Liver (tissue), 10 donors: ENCODE measurements at places on chromosomes 11 and 22. TPM values are rescaled to one million over a fixed set of nuclear protein-coding genes. Genes with fewer than 3 reads are reported as not detected.

The RAG1 gene
- 4.3 TPM for total RNA-seq

The MYO7A gene
- total RNA-seq: 33.6 TPM

The FXYD6 gene
- 6.5 TPM for total RNA-seq

The POU2F3 gene
- total RNA-seq: not detected

The CECR2 gene
- total RNA-seq: 9.7 TPM

The BTBD18 gene
- not detected for total RNA-seq

The GAS2 gene
- total RNA-seq: 28.5 TPM

The C11orf42 gene
- total RNA-seq: not detected

The IRAG1 gene
- total RNA-seq: 2.3 TPM

The DDX25 gene
- total RNA-seq: 0.79 TPM

- peaks cover 81% of the 10 kb centered on the region for H3K36me3 ChIP-seq
- no peaks in the 10 kb centered on the region for H3K27me3 ChIP-seq
- DNase-seq: no peak
- peaks cover 4% of the 10 kb centered on the region for H3K4me1 ChIP-seq
- H3K27ac ChIP-seq: no peak overlapping the region
These were observed 15.7 kb downstream of the TMEM121B start for GRCh38 chr22:17105143-17106129.

DNA sequence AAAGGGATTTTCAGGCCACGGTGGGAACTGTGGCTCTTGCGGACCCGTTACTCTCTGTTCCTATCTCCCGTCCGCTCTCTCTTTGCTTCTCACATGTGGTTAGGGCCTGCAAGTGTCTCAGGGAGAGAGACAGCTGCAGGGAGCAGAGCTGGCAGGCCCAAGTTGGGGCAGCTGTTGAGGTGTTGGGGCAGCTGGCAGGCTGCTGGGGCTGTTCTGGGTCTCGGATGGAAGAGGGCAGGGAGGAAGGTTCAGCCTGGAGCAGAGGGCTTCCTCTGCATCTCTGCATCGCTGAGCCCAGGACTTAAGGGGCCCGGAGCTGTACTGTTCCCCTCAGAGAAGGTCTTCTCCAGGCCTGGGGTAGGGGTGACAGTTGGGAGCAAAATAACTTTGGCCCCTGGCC lies 2.6 kb upstream of the CNIH2 start:
- H3K27ac ChIP-seq: no peak overlapping the region
- peaks cover 7% of the 10 kb centered on the region for H3K4me1 ChIP-seq
- no peak overlapping the region for H3K4me3 ChIP-seq
- H3K36me3 ChIP-seq: peaks cover 25% of the 10 kb centered on the region
- no peaks in the 10 kb centered on the region for H3K27me3 ChIP-seq
- no peak for DNase-seq

GRCh38 chr11:123853038-123853437 lies 32.4 kb downstream of the TMEM225 start:
- DNase-seq: no peak
- no peaks in the 10 kb centered on the region for H3K36me3 ChIP-seq
- no peaks in the 10 kb centered on the region for H3K4me1 ChIP-seq
- no peak overlapping the region for H3K27ac ChIP-seq
- no peaks in the 10 kb centered on the region for H3K27me3 ChIP-seq
- H3K4me3 ChIP-seq: no peak overlapping the region

GRCh38 chr11:73139476-73140198 lies 2.5 kb downstream of the FCHSD2 start:
- H3K36me3 ChIP-seq: no peaks in the 10 kb centered on the region
- peaks cover 58% of the 10 kb centered on the region for H3K4me1 ChIP-seq
- no peak overlapping the region for H3K4me3 ChIP-seq
- peak overlapping the region; percentile 99 for H3K27ac ChIP-seq

DNA sequence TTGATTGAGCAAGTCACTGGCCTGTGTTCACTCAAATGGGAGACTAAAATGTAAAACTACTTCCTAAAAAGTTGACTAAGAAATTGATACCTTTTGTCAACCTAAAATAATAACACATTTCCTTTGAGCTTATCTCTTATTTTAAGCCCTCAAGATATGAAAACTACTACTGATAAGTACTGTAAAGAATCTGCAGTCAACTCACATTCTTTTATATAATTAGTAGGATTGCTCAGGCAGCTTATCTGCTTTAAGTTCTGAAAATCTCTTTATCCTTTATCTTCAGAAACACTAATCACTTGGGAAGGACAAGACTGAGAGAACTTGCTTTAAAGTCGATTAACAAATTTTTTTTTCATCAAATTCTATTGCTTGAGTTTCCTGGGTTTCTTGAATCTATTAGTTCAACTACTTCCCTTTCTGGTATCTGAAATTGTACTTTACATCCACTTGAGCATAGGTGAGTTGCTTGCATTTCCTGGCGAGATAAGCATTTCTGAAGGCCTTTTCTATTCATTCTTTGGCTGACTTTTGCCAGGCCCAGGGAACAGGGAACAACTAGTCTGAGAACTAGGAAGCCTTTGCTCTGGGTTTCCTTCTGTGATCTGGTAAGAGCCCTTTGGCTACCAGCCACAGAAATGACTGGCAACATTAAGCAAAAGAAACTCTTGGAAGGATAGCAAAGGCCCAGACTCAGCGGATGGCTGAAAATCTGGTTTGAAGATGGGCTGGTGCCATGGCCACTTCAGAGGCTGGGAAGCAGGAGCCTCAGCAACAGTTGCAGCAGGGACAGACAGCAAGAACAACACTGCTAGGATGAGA lies 19.3 kb upstream of the CSRP3 start:
- no peaks in the 10 kb centered on the region for H3K27me3 ChIP-seq
- H3K27ac ChIP-seq: no peak overlapping the region
- no peaks in the 10 kb centered on the region for H3K4me1 ChIP-seq

DNA sequence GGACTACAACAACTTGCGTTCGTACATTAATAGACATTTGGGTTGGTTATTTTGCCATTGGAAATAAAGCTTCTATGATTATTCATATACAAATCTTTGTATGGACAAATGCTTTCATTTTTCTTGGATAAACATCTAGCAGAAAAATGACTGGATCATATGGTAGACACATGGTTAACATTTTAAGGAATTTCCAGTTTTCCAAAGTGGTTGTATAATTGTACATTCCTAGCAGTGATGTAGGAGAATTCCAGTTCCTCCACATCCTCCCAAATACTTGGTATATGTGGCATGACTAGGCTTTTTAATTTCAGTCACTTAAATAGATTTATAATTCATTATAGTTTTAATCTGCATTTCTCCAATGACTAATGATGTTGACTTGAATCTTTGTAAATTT lies 246.2 kb upstream of the NCAM1 start:
- peaks cover 3% of the 10 kb centered on the region for H3K27me3 ChIP-seq
- H3K27ac ChIP-seq: no peak overlapping the region
- H3K4me1 ChIP-seq: no peaks in the 10 kb centered on the region
- H3K4me3 ChIP-seq: no peak overlapping the region
- no peak for DNase-seq

GRCh38 chr11:132005887-132006286 lies 635.5 kb downstream of the NTM start:
- H3K27ac ChIP-seq: no peak overlapping the region
- H3K4me1 ChIP-seq: no peaks in the 10 kb centered on the region
- H3K36me3 ChIP-seq: no peaks in the 10 kb centered on the region
- no peaks in the 10 kb centered on the region for H3K27me3 ChIP-seq

- H3K27ac ChIP-seq: no peak overlapping the region
- H3K4me3 ChIP-seq: no peak overlapping the region
- no peaks in the 10 kb centered on the region for H3K27me3 ChIP-seq
- H3K36me3 ChIP-seq: no peaks in the 10 kb centered on the region
These were observed 1080.8 kb downstream of the BRD1 start for GRCh38 chr22:48746789-48747425.

DNA sequence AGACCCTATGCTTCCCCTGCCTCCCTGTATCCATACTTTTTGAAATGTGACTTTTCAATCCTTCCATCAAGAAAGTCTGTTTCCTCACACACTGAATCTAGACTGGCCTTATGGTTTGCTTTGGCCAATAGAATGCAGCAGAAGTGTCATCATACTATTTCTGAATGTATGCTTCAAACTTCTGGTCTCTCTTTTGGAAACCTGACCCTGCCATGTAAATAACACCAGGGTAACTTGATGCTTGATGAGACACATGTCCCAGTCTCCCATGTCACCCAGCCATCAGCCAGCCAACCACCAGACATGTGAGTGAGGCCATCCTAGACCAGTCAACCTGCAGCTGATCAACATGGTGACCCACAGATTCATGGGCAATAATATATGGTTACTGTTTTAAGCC lies 29.7 kb upstream of the CAVIN3 start:
- H3K27me3 ChIP-seq: no peaks in the 10 kb centered on the region
- H3K27ac ChIP-seq: no peak overlapping the region
- DNase-seq: no peak
- peaks cover 11% of the 10 kb centered on the region for H3K4me1 ChIP-seq

DNA sequence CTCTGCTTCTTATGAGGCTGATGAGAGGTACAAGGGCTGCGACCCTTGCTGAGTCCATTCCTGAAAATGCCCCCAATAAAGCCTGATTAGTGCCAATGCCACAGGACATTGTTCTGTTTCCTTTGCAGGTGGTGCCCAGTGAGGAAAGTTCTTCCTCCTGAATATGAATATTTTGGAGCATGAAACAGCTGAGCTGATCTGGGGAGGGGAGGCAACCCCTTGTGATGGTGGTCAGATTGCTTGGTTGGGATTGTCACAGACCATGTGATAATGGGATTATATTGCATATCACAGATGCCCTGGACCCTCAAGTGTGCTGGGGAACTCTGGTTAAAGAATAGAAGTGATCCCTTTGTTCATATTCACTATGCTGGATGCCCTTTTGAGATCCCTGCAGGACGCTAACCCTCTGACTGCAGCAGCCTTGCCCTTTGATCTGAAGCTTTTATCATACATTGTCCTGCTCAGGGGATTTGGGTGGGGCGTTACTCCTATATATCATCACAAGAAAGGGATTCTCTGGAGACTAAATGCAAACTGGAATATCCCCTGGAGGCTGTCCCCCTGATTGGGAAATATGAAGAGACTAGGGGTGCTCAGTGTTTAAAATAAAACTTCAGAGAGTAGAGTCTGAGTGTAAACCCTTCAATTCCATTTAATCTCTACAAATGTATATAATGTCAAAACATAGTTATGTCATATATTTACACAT lies 76.9 kb upstream of the TOP3B start:
- no peak for DNase-seq
- no peak overlapping the region for H3K27ac ChIP-seq
- no peak overlapping the region for H3K4me3 ChIP-seq
- no peaks in the 10 kb centered on the region for H3K36me3 ChIP-seq

DNA sequence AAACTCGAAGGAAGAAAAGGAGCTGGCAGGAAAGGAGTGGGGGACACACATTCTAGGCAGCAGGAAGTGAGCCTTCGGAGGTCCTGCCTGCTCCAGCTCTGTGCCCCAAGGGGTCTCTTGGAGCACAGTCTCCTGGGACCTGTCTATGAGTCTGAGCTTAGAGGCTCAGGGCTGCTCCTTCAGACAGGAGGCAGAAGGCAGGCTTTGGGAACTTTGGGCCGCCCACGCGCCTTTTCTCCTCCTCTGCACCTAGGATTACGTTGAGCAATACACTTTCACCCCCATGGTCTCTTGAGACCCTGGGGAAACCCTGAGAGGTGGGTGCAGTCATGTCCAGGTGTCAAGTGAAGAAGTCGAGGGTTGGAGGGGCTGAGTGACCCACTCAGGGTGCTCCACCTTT lies 965 bp downstream of the TCN2 start:
- no peaks in the 10 kb centered on the region for H3K27me3 ChIP-seq
- H3K4me3 ChIP-seq: no peak overlapping the region
- H3K4me1 ChIP-seq: peaks cover 28% of the 10 kb centered on the region
- no peaks in the 10 kb centered on the region for H3K36me3 ChIP-seq
- no peak for DNase-seq

DNA sequence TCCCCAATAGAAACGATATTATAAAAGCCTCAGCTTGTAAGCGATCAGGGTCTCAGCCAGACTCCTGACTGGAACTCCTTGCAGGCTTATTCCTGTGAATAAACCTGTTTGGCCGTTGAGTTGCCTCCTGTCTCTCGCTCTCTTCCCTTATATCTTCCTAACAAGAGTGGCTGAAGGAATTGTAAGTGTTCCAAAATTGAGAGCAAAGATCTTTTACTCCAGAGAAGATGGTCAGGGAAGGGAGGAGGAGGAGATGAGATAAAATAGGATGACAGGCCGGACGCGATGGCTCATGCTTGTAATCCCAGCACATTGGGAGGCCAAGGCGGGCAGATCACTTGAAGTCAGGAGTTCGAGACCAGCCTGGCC lies 1.2 kb upstream of the SLC37A4 start:
- no peak overlapping the region for H3K4me3 ChIP-seq
- H3K36me3 ChIP-seq: no peaks in the 10 kb centered on the region
- no peaks in the 10 kb centered on the region for H3K27me3 ChIP-seq
- no peak for DNase-seq

DNA sequence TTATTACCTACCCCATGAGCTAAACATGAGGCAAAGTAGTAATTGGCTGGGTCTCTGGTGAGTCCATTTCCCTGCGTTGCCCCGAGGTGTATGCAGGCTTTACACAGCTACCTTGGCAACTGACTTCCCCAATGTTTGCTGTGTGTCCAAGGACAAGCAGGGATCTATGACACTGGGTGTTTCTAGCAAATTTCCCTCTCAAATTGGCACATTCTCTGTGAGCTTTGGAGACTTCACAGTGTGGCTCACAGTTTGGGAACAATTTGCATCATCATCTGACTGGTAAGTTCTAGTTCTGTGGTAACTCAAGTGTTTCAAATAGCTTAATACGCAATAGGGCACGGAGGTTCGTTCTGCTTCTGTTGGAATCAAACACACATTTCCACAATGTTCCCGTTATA lies 12.5 kb downstream of the NNMT start:
- no peak for DNase-seq
- H3K36me3 ChIP-seq: peaks cover 49% of the 10 kb centered on the region
- peak overlapping the region; percentile 68 for H3K27ac ChIP-seq
- H3K4me3 ChIP-seq: no peak overlapping the region

DNA sequence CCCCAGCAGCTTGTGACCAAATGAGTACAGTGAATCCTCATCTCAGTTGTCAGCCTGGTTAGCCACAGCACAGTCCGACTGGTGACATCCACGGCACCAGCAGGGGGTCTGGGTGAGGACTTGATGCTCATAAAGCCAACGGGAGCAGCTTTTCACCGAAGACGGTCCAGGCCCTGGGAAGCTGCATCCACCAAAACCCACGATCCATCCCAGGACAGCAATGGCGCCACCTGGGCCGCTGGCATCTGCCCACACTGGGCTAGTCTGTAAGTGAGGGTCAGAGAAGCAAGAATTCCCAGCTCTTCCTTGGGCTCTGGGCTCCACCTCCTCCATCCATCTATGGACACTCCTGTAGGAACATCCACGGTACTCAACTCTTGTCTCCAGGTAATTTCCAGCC lies 25.1 kb upstream of the FXYD6 start:
- H3K27me3 ChIP-seq: peaks cover 2% of the 10 kb centered on the region
- no peaks in the 10 kb centered on the region for H3K36me3 ChIP-seq
- DNase-seq: no peak
- H3K4me1 ChIP-seq: no peaks in the 10 kb centered on the region
- no peak overlapping the region for H3K27ac ChIP-seq
- no peak overlapping the region for H3K4me3 ChIP-seq

- H3K36me3 ChIP-seq: no peaks in the 10 kb centered on the region
- no peak overlapping the region for H3K4me3 ChIP-seq
- no peak overlapping the region for H3K27ac ChIP-seq
- no peak for DNase-seq
These were observed 236.2 kb upstream of the KIRREL3 start for GRCh38 chr11:127236776-127237175.

- DNase-seq: peak; percentile 70
- no peaks in the 10 kb centered on the region for H3K36me3 ChIP-seq
- H3K4me3 ChIP-seq: peak overlapping the region; percentile 81
These were observed 797 bp downstream of the LGR4 start for GRCh38 chr11:27471589-27472397.
